ENCODE measurements at places on chromosomes 1 and 21.
A peak's percentile ranks its signal among the peaks of the same experiment; 100 is the strongest.

GRCh38 chr1:180248731-180249681, 18.9 kb downstream of the LHX4 start:
- H3K4me3 ChIP-seq = no peak overlapping the region
- no peak overlapping the region for H3K27ac ChIP-seq
- peak; percentile 33 for DNase-seq
- H3K36me3 ChIP-seq = no peaks in the 10 kb centered on the region
- no peaks in the 10 kb centered on the region for H3K27me3 ChIP-seq

- no peaks in the 10 kb centered on the region for H3K27me3 ChIP-seq
- H3K4me3 ChIP-seq = no peak overlapping the region
- no peaks in the 10 kb centered on the region for H3K4me1 ChIP-seq
- H3K27ac ChIP-seq = no peak overlapping the region
- DNase-seq = peak; percentile 62
Observed at GRCh38 chr21:14773777-14774345, 227.7 kb upstream of the SAMSN1 start.

GRCh38 chr1:53638360-53639035, 100.5 kb downstream of the GLIS1 start:
- no peak overlapping the region for H3K27ac ChIP-seq
- H3K4me1 ChIP-seq = no peaks in the 10 kb centered on the region
- no peaks in the 10 kb centered on the region for H3K27me3 ChIP-seq
- H3K36me3 ChIP-seq = no peaks in the 10 kb centered on the region

DNA sequence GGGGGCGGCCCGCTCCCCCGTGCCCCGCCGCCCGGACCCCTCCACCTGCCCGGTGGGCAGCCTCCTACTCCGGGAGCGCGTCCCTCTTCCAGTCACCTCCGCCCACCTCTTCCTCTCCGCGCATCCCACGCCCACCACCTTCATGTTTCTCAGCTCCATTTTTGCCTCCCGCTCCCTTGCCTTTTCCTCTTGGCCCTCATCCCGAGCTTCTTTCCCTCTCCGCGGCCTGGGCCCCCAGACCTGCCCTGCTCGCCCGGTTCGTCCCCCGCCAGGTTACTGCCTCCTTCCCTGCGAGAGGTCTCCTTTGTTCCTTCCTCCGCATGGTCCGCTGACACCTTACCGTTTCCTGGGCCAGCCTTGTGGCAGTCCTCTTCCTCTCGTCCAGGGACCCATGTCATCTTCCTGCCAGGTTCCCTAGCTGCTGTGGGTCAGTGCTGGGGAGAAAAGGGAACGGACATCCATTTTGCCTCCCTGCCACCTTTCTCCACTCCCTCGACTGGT, 563 bp downstream of the QSOX1 start:
- H3K4me3 ChIP-seq = peak overlapping the region; percentile 71
- H3K27ac ChIP-seq = no peak overlapping the region
- DNase-seq = no peak
- no peaks in the 10 kb centered on the region for H3K27me3 ChIP-seq

- no peak for DNase-seq
- no peaks in the 10 kb centered on the region for H3K36me3 ChIP-seq
- no peaks in the 10 kb centered on the region for H3K27me3 ChIP-seq
- H3K27ac ChIP-seq = no peak overlapping the region
- H3K4me1 ChIP-seq = no peaks in the 10 kb centered on the region
- H3K4me3 ChIP-seq = no peak overlapping the region
Observed at GRCh38 chr1:208527156-208527555, 283.0 kb upstream of the PLXNA2 start.

- no peak overlapping the region for H3K27ac ChIP-seq
- no peaks in the 10 kb centered on the region for H3K36me3 ChIP-seq
- no peak overlapping the region for H3K4me3 ChIP-seq
Observed at GRCh38 chr1:97245682-97246081, 524.1 kb downstream of the PTBP2 start.

DNA sequence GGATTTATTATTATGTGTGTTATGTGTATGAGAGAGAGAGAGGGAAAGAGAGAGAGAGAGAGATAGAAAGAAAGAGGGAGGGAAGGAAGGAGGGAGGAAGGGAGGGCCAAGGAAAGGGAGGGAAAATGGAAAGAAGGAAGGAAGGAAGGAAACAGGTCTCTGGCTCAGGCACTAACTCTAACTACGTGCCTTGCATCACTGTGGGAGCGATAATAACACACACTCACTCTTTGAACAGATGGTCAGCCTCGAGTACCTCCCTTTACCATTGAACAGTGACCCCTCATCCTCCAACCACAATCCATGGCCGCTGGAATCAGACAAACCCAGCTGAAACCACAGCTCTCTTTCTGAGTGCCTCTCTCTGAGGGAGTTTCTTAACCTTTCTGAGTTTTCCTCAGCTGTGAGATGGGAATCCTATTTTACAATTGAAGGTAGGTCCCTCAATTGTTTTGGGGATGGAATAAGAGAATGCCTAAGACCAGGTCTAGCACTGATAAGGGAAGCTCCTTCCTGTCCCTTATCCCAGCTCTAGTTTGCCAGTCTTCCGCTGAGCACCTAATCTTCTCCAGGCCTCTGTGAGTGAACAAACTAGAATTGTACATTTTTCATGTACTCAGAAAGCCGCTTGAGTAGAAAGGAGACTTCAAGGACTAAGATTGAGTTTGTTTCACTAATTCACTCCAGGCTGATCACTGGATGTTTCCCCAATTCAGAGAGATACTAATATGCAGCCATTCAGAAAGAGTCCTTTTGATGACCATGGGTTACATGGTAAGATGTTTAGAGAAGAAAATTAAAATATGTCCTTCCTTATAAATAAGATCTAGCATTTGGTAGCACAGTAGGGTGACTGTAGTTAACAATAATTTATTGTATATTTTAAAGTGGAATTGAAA, 62.8 kb downstream of the IRF2BP2 start:
- no peaks in the 10 kb centered on the region for H3K27me3 ChIP-seq
- no peak for DNase-seq
- no peaks in the 10 kb centered on the region for H3K36me3 ChIP-seq
- no peak overlapping the region for H3K4me3 ChIP-seq
- H3K4me1 ChIP-seq = no peaks in the 10 kb centered on the region

DNA sequence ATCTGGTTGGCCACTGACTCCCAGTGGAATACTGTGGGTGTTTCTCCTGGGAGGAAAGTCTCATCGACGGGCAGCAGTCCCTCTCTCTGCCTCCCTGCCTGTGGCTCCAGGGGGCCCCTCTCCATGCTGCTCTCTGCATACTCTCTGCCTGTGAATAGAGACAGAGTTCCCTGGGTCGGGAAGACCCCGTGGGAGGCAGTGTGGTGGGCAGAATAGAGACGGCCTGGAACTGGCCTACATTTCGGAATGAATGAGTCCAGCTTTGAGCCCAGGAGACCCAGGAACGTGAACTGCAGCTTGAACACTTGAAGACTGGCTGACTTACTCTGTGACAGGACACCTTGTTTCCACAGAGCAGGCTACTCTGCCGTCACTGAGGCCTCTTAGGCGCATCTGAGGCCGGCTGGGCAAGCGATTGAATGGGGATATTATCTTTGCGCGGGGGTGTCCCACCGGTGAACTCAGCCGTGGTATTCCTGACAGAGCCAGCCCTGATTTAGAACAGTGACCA, 64.0 kb downstream of the KIF21B start:
- no peaks in the 10 kb centered on the region for H3K36me3 ChIP-seq
- H3K4me3 ChIP-seq = no peak overlapping the region
- DNase-seq = no peak
- no peaks in the 10 kb centered on the region for H3K4me1 ChIP-seq
- H3K27ac ChIP-seq = no peak overlapping the region
- no peaks in the 10 kb centered on the region for H3K27me3 ChIP-seq

- DNase-seq = no peak
- no peak overlapping the region for H3K4me3 ChIP-seq
- no peaks in the 10 kb centered on the region for H3K4me1 ChIP-seq
Observed at GRCh38 chr1:185349556-185349955, 32.5 kb upstream of the IVNS1ABP start.

DNA sequence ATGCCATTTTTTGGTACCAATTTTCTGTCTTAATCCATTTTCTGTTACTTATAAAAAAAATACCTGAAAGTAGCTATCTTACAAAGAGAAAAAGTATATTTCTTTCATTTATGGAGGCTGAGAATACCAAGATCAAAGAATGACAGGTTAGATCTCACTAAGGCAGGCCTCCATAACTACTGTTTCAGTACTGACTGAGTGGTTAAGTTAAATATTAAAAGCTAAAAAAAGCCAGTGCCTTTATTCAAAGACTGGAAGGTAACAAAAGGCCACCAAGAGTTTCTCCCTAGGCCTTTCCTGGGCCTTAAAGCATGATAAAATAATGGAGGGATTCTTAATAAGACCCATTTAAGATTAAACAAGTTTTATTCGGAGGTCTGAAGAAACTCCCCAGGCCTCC, 687.7 kb upstream of the ADGRL4 start:
- H3K27ac ChIP-seq = no peak overlapping the region
- no peak overlapping the region for H3K4me3 ChIP-seq
- H3K4me1 ChIP-seq = no peaks in the 10 kb centered on the region
- no peaks in the 10 kb centered on the region for H3K36me3 ChIP-seq
- H3K27me3 ChIP-seq = no peaks in the 10 kb centered on the region

- H3K27me3 ChIP-seq = no peaks in the 10 kb centered on the region
- H3K4me1 ChIP-seq = no peaks in the 10 kb centered on the region
- no peak for DNase-seq
- H3K4me3 ChIP-seq = peak overlapping the region; percentile 71
- peaks cover 7% of the 10 kb centered on the region for H3K36me3 ChIP-seq
- peak overlapping the region; percentile 72 for H3K27ac ChIP-seq
Observed at GRCh38 chr1:152035539-152036266, 1.1 kb downstream of the S100A11 start.

DNA sequence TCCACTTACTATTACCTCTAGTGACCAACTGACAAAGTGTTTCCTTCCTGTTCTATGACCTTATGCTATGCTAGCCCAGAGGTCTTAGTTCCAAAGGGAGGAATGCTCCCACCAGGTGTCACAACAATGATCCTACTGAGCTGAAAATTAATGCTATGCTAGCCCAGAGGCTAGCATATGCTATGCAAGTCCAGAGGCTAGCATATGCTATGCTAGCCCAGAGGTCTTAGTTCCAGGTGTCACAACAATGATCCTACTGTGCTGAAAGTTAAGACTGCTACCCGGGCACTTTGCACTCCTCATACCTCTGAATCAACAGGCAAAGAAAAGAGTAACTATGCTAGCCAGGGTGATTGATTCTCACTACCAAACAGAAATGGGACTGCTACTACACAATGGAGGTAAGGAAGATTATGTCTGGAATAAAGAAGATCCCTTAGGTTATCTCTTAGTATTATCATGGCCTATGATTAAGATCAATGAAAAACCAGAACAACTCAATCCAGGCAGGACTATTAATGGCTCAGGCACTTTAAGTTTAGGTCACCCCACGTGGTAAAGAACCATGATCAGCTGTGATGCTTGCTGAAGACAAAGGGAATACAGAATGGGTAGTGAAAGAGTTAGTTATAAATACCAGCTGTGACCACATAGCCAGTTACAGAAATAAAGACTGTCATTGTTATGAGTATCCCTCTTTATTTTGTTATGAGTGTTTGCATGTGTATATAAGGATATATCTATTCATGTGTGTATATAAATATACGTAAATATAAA, 114.1 kb downstream of the CSMD2 start:
- no peaks in the 10 kb centered on the region for H3K4me1 ChIP-seq
- H3K27me3 ChIP-seq = peaks cover 2% of the 10 kb centered on the region
- no peak overlapping the region for H3K27ac ChIP-seq
